Common myeloid progenitor, CD34-positive (primary cell): ENCODE measurements at places on chromosomes 11 and 22.
A peak's percentile ranks its signal among the peaks of the same experiment; 100 is the strongest.

DNA sequence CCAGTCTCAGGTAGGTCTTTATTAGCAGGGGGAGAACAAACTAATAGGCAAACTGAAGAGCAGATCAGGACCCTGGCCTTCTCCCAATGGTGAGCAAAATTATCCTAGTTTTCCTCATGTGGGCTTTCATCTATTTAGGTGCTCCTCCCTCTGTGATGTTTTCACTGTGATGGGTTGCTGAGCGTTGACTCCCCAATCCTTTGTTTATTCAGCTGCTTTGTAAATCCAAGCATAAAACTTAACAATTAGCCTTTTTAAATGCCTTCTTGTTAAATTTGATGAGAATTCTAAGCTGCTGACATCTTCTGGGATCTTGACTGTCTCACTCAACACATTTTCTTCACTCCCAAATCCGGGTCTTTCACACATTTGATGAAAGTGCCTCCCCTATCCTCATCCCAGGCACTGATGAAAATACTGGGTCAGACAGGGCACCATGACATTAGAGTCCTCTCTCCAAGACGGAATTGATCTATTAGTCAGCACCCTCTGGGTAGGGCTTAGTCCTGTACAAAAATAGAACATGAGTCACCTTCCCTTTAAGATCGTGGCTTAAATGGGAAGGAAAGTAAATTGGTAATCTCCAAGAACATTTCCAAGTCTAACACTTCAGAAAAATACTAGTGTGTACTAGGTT lies 199.3 kb upstream of the ISX start:
- DNase-seq, result no peak

DNA sequence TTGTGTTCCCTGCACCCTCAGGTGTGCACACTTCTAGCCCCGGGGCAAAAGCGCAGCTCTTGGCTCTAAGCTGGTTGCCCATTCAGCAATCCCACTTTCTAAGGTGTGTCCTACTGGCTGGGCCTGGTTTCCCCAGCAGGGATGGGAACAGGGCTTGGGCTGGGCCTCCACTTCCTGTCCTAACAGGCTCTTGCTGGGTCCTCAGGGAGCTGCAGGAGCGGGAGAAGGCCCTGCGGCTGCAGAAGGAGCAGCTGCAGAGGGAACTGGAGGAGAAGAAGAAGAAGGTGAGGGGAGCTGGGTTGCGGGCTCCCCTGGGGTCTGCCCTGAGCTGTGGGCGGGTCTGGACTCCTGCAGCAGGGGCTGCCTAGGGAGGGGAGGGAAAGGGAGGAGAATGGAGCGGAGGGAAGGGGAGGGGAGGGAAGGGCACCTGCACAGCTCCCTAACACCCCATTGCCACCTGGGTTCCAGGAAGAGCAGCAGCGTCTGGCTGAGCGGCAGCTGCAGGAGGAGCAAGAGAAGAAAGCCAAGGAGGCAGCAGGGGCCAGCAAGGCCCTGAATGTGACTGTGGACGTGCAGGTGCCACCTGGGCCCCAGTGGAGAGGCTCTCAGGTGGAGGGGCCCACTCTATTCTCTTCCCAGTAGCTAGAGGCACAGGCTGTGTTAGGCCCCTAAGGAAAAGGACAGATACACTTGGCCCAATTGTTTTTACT lies 24.6 kb downstream of the INCENP start:
- DNase-seq, result no peak

- no peak for DNase-seq
Observed at GRCh38 chr11:99281331-99281730, 260.6 kb downstream of the CNTN5 start.

GRCh38 chr11:49208006-49208721 lies at the start of gene FOLH1:
Gene FOLH1, minus strand, starts transcription at chr11:49208602. Its CDS starts 193 bp downstream, at chr11:49208409.
- peak; percentile 65 for DNase-seq

GRCh38 chr11:105049481-105049880 lies 4.3 kb upstream of the CARD16 start:
- DNase-seq, result no peak

GRCh38 chr11:72553706-72554105 lies 119.4 kb upstream of the CLPB start:
- DNase-seq, result peak; percentile 39

DNA sequence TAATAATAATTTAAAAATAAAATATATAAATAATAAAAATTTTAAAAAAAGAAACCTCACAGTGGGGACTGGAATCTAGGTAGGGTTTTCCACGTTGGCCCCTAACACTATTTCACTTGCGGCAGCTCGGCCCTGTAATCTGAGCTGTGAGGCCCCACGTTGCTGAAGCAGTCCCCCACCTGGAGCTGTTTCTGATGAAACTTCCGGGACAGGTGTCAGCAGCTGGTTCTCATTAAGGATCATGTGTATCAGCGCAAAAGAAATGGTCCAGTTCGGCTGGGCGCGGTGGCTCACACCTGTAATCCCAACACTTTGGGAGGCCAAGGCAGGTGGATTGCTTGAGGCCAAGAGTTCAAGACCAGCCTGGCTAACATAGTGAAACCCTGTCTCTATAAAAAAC lies 17.3 kb downstream of the RHOD start:
- no peak for DNase-seq

DNA sequence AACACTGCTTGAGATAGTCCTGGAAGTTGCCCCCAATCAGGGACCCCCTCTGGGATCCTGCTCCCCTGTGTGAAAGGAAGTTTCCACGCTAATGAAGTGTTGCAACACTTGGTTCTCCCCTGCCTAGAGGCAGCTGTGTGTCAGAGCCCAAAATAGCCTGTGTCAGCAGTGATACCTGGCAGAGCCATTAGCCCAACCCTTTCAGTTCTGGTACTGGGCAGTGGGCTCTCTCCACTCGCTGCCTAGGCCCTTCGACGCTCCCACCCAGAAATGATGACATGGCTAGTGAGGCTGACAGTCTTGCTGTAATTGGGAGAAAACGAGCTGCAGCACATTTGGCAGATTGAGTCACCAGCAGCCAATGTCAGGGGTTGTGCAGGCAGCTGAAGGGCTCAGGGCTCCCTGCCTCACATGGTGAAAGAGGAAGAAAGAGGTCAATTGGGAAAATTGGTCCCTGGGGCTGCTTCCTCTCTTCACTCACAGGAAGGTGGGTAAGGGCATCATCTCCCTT lies 1.4 kb upstream of the NXF1 start:
- DNase-seq, result no peak

DNA sequence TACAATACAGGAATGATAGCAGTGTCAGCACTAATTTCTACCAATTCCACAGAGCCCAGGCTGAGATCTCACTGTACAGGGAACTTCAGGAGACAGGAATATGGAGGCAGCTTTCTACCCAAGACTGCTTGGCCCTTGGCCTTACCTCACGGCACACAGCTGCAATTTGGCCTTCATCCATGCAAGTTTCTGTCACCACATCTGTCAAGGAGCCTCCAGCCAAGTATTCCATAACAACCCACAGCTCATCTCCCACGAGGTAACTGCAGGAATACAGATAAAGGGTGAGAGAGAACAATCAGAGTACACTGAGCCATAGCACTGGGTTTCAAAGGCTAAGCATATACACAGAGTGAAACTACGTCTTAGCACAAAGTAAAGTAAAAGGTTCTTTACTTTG lies 39.0 kb upstream of the GDPD4 start:
- no peak for DNase-seq

DNA sequence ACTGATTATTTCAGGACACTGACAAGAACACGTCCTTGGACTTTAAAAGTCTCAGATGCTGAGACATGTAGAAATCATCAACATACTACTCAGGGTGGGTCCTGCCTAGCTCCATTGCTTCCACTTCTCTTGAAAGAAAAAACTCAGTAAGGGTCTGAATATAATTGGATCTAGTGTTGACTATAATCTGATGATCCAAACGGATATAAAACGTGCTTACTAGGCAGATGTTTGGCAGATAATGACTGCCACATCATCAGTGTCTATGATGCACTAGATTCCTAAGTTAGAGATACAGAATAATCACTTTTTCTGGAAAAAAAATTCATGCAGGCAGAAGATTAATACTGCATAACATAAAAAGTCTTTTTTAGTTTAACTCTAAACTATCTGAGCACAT lies 21.6 kb downstream of the GUCY1A2 start:
- DNase-seq, result no peak

- DNase-seq, result no peak
Observed at GRCh38 chr22:29308791-29309262, 2.4 kb downstream of the GAS2L1 start.

- no peak for DNase-seq
Observed at GRCh38 chr11:86606836-86607481, 65.5 kb downstream of the ME3 start.

DNA sequence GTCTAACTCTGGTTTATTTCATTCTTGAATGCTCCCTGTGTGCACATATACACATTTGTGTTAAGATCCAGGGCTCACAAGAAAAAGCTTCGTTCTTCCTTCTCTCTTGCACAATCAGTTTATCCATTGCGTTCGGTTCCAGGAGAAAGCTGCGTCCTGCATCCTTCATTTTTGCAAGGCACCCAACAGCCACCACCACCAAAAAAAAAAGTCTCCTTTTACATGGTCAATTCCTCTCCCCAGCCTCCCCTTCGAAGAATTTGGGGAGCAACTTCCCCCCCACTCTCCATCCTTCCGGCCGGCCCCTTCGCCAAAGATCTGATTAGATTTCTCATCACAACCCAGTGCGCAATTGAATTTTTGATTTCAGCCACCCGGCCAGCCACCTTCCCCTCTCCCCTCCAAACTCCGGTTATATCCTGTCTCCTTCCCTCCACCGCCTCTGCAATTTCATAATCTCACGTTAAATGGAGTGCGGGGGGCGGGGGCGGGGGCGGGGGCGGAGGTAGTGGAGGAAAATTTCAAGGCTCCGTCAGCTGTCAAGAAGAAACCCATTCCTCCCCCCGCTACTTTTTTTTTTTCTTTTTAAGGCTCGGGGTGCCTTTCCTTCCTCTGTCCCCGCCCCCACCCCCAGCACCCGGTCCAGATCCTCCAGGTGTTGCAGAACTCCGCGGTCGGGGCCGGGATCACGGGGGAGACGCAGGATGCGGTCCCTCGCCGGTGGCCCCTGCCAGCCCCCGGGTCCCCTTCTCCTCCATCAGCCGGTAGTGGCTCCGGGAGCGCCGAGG lies 1166.5 kb downstream of the LRRC4C start:
- peak; percentile 62 for DNase-seq

GRCh38 chr11:12241401-12241800 lies 131.0 kb downstream of the MICAL2 start:
- no peak for DNase-seq

GRCh38 chr22:22075382-22076163 lies 93.0 kb upstream of the TOP3B start:
- DNase-seq, result no peak

DNA sequence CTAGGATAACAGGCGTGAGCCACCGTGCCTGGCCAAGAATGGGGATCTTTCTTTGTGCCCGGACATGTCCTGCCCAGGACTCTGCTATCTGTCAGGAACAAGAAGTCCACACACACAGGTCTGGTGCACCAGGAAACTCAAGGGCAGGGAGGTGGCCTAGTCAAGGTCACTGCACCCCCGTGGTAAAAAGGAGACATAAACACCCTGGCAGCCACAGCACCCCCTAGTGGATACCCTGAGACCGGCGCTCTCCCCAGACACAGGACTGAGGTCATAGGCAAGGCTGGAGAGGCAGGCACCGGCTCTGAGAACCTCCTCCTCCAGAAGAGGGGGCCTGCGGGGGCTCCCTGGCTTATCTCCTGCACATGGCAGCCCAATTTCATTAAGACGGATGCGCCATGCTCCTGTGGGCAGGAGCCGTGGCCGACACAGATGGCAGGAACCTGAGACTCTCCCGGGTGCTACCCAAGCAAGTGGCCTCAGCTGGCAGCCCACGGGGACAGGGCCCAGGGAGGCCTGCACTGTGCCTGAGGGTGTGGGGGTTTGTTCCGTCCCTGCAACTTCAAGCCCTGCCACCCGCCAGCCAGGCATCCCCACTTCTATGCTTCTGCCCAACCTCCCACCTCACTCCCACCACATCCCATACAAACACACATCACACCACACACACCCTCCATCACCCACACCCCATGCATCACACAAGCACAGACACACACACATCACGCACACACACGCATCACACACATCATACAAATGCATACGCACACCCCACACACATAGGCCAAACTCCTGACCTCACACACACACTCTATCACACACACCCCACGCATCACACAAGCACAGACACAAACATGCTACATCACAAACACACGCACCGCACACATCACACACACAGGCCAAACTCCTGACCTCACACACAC lies 19.6 kb downstream of the MACROD1 start:
- peak; percentile 88 for DNase-seq

- DNase-seq, result no peak
Observed at GRCh38 chr11:4665424-4665823, 21.6 kb downstream of the OR51E1 start.

DNA sequence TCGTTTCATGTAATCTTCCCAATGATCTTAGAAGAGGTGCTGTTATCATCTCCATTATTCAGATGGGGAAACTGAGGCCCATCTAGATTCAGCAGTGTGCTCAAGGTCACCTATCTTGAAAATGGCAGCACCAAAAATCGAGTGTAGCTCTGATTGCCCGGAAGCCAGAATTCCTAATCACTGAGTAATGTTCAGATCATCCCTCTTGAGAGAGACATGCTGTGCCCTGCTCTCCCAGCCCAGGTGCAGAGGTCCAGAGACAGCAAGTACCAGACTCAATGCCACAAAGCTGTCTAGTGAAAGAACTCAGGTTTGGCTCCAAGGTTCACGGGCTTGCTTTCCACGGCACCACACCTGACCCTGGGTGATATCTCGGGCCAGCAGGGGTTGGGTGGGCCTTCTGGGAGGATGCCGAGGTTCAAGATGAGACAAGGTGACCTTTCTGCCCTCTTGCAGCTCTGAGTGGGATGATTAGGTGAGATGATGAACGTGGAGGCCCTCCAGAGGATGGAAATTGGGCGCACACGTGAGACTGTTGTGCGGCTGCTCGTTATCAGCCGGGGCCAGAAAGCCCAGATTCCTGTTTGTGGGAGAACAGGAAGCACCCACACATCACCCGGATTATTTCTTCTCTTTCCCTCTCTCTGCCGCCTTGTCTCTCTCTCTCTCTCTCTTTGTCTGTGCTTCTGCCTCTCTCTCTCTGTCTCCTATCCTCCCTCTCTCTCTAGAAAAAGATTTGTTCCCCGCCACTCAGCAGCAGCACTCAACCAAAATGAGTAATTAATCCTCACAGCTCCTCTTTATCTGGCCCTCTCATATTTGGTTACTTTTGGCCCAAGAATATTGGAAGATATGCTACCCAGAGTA lies 19.0 kb upstream of the RASD2 start:
- peak; percentile 57 for DNase-seq

DNA sequence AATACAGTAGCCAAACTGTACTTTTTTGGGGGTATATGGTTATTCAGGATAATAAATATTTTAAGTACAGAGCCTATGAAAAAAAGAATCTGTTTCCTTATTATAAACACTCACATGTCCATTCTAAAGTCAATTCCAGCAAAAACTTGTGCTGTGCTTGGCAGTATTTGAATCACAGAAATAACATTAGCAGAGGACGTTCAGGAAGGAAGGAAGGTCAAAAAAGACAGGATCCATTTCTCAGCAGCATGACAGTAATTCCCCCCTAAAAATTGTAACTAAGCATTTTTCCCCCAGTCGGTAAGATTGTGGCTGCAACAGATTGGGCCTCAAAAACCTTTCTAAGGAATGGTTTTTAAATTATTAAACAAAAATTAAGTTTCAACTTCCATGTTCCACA lies 124.8 kb downstream of the ATG16L2 start:
- no peak for DNase-seq

- DNase-seq, result no peak
Observed at GRCh38 chr11:67438158-67438902, 848 bp upstream of the PTPRCAP start.
